ENCODE measurements at places on chromosomes 2 and 18. TPM values are rescaled to one million over a fixed set of nuclear protein-coding genes. Genes with fewer than 3 reads are reported as not detected.

The CCDC141 gene
- total RNA-seq = not detected

The FAHD2B gene
- 5.8 TPM for total RNA-seq

The MFSD2B gene
- 0.09 TPM for total RNA-seq

The MTA3 gene
- 20.0 TPM for total RNA-seq

The PIGN gene
- total RNA-seq = 53.0 TPM

The SLC8A1 gene
- 4.6 TPM for total RNA-seq

The SCN2A gene
- under 0.01 TPM for total RNA-seq

The GCG gene
- total RNA-seq = not detected

The TCF23 gene
- not detected for total RNA-seq

The ANKRD39 gene
- 6.9 TPM for total RNA-seq

The EVA1A gene
- total RNA-seq = 116 TPM

The ZNF521 gene
- total RNA-seq = 78.2 TPM

All from endothelial cell of coronary artery (primary cell).